ENCODE measurements at places on chromosomes 5 and 9.

- no peak for DNase-seq
These were observed 272.0 kb downstream of the DENND1A start for GRCh38 chr9:123657941-123658340.

DNA sequence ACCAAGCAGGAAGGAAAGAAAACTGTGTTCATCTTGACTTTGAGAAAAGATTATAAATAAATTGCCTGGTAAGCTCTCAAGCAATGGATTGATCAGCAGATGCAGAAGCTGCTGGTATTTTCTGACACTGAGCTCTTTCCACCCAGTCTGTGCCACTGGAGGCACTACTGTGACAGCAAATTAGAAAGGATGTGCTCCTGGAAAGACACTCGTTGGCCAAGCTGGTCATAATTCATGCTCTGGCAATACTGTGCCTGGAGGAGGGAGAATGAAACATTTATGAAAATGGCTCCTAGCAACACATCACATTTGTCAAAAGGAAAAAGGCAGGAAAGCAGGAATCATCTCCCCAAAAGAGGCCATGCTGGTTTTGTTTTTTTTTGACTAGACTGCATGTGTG, 84.2 kb downstream of the CAVIN4 start:
- no peak for DNase-seq

- no peak for DNase-seq
These were observed 2.2 kb downstream of the TNFSF15 start for GRCh38 chr9:114803479-114804265.

- no peak for DNase-seq
These were observed 3.1 kb downstream of the TMOD1 start for GRCh38 chr9:97504381-97505216.

DNA sequence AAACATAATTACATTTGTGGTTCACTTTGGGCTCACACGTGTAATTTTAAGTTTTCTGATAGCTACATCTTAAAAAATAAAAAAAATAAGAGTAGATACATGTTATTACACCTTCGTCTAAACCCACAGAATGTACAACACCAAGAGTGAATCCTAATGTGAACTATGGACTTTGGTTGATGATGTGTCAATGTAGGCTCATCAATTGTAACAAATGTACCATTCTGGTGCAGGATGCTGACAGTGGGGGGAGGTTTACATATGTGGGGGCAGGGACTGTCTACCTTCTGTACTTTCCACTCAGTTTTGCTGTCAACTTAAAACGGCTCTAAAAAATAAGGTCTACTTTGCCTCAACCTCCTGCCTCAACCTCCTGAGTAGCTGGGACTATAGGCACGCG, 2.5 kb upstream of the RECK start:
- DNase-seq, result no peak

GRCh38 chr5:142955628-142956027, 185.5 kb downstream of the ARHGAP26 start:
- no peak for DNase-seq

DNA sequence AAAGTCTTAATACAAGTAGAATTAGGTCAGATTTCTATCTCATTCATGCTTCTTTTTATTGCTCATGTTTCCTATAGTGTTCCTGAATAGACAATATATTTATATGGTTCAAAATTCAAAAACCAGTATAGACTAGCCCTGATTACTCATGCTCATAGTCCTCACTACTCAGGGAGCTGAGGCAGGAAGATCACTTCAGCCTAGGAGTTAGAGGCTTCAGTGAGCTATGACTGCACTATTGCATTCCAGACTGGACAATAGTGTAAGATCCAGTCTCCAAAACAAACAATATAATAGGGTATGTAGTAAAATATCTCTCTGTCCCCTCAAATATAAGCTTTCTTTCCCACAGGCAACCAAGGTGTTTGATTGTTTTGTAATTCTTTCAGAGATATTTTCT, 2.4 kb downstream of the ANKRD31 start:
- no peak for DNase-seq

- DNase-seq, result no peak
These were observed 18.9 kb downstream of the CAMK2A start for GRCh38 chr5:150270541-150271295.

DNA sequence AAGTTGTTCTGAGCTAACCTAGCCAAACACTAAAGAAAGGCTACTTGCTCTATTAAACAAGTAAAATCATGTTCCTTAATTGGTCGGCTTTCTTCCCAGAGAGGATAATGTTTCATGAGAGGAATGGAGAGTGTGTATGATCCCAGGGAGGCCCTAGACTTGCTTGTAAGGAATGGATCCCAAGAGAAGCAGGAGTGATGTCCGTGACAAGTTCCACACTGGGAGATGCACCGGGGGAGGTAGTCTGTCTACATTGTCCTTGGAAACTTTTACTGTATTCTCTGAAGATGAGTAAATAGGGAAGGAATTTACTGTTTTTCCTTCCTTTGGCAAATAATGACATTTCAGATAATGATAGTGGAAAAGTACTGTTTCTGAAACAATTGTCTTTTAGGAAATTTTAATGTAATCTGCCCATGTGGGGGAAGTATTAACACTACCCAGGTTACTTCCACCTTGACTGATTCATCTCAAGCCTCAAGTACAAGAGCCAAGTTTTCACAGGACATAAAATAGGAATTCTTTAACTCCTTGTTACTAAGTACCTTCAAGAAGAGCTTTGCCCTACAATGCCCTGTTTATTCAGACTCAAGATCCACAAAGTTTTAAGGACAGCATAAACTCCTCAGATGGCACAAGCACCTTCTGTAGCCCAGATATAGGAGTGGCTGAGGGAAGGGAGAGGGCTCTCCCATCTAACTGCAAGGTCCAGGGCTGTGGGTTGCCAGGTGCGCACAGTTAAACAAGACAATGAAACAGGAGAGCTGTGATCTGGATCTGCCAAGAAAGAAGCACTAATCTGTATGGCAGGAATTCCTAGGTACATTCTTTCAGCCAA, 152.1 kb downstream of the GNA14 start:
- DNase-seq, result no peak

DNA sequence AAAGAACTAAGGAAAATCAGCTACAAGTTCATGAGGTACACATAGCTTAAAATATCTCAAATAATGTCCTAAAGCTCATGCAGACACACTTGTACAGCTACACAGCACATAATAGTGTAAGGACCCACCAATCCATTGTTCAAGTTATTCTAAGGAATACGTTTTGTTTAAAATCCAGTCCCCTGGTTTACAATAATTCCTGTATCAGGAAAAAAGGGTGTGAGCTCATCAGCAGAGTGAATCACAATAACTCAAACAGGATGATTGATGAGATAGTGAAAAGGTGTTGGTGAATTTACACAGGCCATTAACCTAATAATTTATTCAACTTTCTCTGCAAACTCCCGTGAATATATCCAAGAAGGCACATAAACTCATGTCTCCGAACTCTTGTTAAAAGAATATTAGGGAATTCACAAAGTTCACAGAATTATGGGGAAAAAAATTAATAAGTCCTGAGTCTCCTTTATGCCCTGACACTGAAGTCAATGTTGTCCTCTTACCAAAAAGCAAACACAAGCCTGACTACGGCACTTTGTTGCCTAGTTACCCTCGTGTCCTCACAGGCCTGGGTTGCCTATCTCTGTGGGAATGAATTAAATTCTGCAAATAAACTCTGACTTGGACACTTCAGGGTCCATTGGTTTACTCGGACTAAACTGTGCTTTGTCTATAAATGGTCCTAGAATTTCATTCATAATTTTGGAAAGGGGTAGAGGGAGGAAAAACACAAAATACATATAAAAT, 142.8 kb upstream of the PDE4D start:
- no peak for DNase-seq

GRCh38 chr5:58182287-58182841, 277.5 kb downstream of the PLK2 start:
- DNase-seq, result no peak

- no peak for DNase-seq
These were observed 75.8 kb upstream of the ADRB2 start for GRCh38 chr5:148750614-148751013.

GRCh38 chr5:124394700-124395245, 351.7 kb downstream of the ZNF608 start:
- DNase-seq, result peak; percentile 25

GRCh38 chr5:154349626-154350264, 96.1 kb upstream of the SAP30L start:
- DNase-seq, result no peak

DNA sequence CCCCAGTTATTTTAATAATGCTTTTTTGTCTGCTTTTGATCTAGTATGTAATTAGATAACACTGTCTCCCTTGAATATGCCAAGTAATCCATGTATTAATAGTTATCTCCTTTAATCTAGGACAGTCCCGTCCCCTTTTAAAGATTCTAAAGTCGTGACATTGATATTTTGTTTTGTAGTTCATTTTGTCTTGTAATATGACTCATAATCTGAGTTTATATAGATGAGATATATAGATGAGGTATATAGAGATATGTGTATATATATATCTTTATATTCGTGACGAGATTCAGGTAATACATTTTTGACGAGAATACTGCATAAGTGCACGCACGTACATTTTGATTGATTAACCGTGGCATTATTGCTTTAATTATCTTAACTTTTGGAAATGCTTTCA, 1.6 kb downstream of the SREK1 start:
- no peak for DNase-seq

DNA sequence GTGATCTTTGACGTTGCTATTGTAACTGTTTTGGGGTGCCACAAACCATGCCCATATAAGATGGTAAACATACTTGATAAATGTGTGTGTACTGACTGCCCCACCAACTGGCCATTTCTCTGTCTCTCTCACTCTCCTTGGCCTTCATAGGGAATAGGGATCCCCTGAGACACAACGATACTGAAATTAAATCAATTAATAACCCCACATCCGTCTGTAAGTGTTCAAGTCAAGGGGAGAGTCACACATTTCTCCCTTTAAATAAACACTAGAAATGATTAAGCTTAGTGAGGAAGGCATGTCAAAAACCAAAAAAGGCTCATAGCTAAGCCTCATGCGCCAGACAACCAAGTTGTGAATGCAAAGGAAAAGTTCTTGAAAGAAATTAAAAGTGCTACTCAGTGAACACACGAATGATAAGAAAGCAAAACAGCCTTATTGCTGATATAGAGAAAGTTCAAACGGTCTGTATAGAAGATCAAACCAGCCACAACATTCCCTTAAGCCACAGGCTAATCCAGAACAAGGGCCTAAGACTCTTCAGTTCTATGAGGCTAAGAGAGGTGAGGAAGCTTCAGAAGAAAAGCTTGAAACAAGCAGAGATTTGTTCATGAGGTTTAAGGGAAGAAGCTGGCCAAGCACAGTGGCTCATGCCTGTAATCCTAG, 111.1 kb downstream of the UGCG start:
- DNase-seq, result no peak

GRCh38 chr5:57488215-57488955, 5.8 kb upstream of the ACTBL2 start:
- DNase-seq, result no peak

- DNase-seq, result no peak
These were observed 16.3 kb downstream of the TMC1 start for GRCh38 chr9:72537671-72538070.

GRCh38 chr9:36987891-36988290, 46.2 kb downstream of the PAX5 start:
- DNase-seq, result no peak

DNA sequence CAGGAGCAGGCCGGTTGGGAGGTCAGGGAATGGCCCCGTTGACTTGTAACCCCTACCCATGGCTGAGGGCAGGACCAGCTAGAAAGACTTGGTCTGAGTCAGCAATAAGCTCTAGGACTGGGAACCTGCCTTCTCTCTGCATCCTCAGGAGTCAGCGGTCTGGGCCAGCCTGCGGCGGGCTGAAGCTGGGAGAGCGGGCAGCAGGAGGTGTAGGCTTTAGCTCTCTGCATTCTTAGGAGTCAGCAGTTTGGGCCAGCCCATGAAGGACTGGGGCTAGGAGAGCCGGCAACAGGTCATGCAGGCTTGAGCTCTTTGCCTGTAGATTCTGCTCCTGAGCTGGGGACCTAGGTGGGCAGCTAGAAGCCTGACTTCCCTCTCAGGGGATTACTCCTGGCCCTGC, 6.4 kb upstream of the SMIM32 start:
- DNase-seq, result no peak

DNA sequence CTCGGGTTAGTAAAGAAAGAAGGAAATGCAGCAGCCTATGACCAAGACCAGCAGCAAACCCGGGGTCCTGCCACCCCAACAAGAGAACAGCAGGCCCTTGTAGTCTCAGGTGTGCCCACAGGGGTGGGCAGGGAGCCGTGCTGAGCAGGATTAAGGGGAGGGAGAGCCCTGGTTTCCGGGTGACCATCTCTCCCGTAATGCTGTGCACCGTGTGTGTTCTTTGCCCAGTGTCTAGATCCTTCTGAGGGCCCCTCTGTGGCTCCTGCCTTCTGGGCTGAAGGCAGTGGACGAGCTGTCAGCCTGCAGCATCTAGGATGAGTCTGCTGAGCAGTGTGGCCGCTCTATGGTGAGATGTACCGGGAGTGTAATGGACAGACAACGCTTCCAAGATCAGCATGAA, 12.7 kb upstream of the PLEKHG4B start:
- DNase-seq, result no peak

- DNase-seq, result peak; percentile 26
These were observed 8.5 kb upstream of the ANGPTL2 start for GRCh38 chr9:127130661-127131538.

GRCh38 chr9:86605303-86605702, 251.1 kb upstream of the TUT7 start:
- no peak for DNase-seq

- DNase-seq, result no peak
These were observed 76.2 kb upstream of the HCN1 start for GRCh38 chr5:45772402-45772801.

- no peak for DNase-seq
These were observed 35.6 kb downstream of the TLR4 start for GRCh38 chr9:117739624-117740347.

- DNase-seq, result no peak
These were observed 40.5 kb upstream of the ANGPTL2 start for GRCh38 chr9:127162864-127163365.

DNA sequence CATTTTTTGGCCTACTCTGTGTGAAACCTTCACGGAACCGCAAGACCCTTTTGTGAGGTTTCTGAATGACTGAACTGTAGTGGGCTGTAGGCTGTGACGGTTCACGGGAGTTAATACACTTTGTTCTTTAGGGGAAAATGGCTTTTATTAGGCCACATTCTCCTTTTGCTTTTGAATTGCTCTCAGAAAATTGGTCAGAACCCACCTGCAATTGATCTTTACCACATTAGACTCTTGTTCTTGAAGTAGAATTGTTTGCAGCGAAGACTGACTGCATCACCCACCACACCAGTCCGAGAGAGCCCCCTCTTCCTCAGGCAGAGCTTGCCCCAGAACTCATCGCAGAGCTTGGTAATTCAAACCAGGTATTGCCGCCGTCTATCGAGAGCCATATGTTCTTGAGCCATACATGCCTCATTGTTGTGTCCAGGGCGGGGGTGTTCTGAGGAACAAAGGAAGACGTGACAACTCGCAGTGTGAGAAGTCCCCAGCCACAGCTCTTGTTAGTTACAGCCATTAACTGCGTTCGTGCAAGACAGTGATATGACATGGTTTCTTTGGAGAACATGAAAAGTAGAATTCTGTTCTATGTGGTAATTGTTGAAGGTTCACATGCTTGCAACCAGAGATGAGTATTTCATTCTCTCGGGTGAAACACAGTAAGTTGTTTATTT, 166.4 kb upstream of the OTULINL start:
- no peak for DNase-seq

- no peak for DNase-seq
These were observed at the start of gene TRIM41 for GRCh38 chr5:181223058-181223728. TSS of gene TRIM41 (plus strand) at chr5:181223281. CDS start at chr5:181224000, 719 bp downstream.
